ENCODE measurements at places on chromosomes 2 and 18.

DNA sequence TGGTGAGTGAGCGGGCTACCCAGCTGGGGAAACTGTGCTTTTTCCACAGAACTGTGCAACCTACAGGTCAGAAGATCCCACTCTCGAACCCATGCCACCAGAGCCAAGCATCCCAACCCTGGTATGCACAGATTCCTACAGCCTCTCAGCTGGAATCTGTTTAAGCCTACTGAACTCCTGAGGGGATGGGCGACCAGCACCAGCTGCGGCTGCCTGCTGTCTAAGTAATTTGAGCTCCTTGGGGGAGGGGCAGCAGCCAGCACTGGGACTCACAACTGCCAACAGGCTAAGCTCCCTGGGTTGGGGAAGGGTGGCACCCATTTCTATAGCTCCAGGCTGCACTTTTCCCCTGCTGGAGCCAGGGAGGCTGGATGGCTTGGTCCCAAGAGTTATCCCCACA lies 11.8 kb downstream of the CYP27C1 start:
- no peak for DNase-seq

DNA sequence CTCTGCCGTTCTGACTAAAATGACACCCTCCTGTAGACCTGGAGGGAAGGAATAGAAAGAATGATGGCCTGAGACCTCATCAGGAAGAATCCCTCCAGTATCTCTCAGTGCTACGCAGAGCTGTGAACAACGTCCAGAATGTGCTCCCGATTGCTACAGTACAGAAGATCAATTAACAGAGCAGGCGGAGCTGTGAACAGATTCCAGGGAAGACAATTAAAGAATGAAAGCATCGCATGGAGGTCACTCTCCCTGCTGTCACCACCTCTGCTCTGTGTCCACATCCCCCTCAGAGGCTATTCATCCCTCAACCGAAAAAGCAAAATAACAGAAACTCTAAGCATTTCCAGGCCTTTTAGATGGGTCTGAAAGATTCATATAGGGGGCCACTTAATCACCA lies 481.0 kb downstream of the EIPR1 start:
- DNase-seq = no peak

DNA sequence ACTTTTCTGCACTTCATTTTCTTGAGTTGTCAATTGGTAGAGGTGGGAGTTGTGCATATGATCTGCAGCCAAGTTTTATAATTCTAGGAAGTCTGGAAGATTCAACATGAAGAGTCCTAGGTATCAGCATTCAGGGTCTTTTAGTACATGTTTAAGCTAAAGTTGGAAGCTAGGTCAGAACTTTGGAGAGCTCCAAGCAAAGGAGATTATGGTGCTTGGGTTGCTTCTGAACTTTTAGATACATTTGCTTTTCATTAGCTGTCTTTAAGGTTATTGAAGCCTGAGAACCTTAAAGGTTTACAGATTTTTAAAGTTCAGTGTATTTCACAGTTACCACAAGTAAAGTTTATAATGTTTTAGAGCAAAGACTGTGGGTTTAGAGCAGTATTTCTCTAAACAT lies 85.5 kb downstream of the EPC2 start:
- peak; percentile 29 for DNase-seq

- DNase-seq = no peak
Observed at GRCh38 chr18:10405816-10406663, 48.4 kb upstream of the APCDD1 start.

GRCh38 chr2:106886916-106887758 lies 1.2 kb upstream of the ST6GAL2 start:
- peak; percentile 55 for DNase-seq
